ENCODE measurements at places on chromosomes 2 and 18. TPM values are rescaled to one million over a fixed set of nuclear protein-coding genes. Genes with fewer than 3 reads are reported as not detected.

DNA sequence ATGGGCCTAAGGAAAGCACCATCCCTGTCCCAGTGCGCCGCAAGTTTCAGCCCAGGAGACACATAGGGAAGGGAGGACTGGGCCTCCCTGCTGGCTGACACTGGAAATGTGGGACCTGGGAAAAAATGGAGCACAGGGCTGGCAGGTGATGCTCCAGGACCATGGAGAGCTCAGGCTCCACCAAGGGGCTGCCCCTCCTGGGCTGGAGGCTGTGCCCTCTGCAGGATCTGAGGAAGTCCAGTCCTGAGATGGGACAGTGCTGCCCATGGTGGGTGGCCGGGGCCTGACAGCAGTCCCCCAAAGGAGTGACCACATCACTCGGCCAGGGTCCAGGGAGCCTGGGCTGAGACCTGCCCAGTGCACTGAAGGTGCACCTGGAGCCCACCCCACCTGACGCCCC lies 108.6 kb upstream of the TEKT4 start:
- H3K27ac ChIP-seq = no peak overlapping the region
- H3K4me3 ChIP-seq = no peak overlapping the region
- no peaks in the 10 kb centered on the region for H3K36me3 ChIP-seq
- no peak for DNase-seq

- H3K4me1 ChIP-seq = peaks cover 42% of the 10 kb centered on the region
- no peak for DNase-seq
- no peak overlapping the region for H3K27ac ChIP-seq
- H3K36me3 ChIP-seq = no peaks in the 10 kb centered on the region
- H3K27me3 ChIP-seq = no peaks in the 10 kb centered on the region
Observed at GRCh38 chr2:8547284-8548064, 134.4 kb upstream of the ID2 start.

DNA sequence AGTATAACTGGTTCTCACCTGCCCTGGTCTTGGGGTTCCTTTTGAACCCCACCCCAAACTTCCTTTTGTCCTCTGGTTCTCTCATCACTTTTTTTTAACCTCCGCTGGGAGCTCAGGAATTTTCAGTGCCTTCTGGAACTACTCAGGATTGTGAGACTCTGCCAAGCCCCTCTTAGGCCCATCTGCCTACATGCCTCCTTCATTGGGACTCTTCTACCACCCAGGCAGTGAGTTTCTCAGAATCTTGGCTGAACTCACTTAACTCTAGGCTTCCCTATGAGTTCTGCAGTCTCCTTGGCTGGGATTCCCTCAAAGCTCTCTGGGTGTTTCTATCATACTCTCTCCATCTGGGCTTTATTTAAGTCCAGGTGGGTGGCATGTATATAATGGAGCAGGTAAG lies 86.3 kb downstream of the MDH1 start:
- H3K4me1 ChIP-seq = no peaks in the 10 kb centered on the region
- DNase-seq = no peak
- no peak overlapping the region for H3K4me3 ChIP-seq
- no peaks in the 10 kb centered on the region for H3K27me3 ChIP-seq
- no peaks in the 10 kb centered on the region for H3K36me3 ChIP-seq

GRCh38 chr2:33579227-33579626 lies 19.9 kb downstream of the FAM98A start:
- peaks cover 11% of the 10 kb centered on the region for H3K4me1 ChIP-seq
- no peaks in the 10 kb centered on the region for H3K27me3 ChIP-seq
- no peak for DNase-seq
- H3K36me3 ChIP-seq = no peaks in the 10 kb centered on the region
- no peak overlapping the region for H3K4me3 ChIP-seq

- no peaks in the 10 kb centered on the region for H3K4me1 ChIP-seq
- H3K27me3 ChIP-seq = no peaks in the 10 kb centered on the region
- no peak for DNase-seq
- no peak overlapping the region for H3K27ac ChIP-seq
Observed at GRCh38 chr2:153100151-153100550, 378.4 kb downstream of the RPRM start.

Gene SERPINB2
- total RNA-seq = 1.7 TPM
